ENCODE measurements at places on chromosomes 13 and 19.

GRCh38 chr19:19470579-19470978, 44.8 kb downstream of the TSSK6 start:
- no peak for DNase-seq

GRCh38 chr19:33727331-33727998, 69.2 kb upstream of the KCTD15 start:
- no peak for DNase-seq

DNA sequence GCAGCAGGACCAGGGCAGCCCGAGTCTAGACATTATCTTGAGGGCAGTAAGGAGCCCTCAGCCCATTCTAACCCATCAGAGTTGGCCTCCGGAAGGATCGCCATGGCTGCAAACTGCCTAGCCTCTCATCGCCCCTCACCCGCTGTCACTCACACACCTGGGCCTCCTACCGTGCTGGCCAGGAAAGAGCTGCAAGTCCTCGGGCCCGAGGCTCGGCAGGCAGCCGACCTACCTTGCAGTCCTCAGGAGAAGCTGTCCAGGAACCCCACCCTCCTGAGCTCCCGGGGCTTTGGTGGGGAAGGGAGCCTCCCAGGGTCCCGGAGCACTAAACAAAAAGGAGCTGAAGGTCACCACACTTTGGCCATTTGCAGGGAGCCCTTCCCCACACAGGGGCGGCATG, 46.8 kb downstream of the CCNE1 start:
- no peak for DNase-seq

DNA sequence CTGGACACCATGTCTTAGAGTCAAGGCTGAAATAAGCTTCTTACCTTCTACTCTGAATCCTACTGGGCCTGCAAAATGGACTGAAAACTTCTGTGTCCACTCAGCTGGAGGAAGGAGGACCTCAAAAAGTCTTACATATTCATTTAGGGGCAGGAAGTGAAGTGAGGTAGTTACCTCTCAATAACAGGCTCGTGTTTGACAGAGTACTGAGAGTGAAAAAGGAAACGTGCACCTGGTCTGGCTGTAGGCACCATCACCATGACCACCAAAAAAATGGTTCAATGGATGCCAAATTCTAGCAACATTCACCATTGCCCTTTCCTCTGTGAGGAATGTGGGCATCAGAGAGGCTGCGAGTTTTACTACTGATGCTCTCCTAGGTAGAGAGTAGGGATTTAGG, 176.2 kb downstream of the RFC3 start:
- no peak for DNase-seq

- DNase-seq = no peak
Observed at GRCh38 chr19:19165396-19165795, 4.7 kb downstream of the MEF2B start.

DNA sequence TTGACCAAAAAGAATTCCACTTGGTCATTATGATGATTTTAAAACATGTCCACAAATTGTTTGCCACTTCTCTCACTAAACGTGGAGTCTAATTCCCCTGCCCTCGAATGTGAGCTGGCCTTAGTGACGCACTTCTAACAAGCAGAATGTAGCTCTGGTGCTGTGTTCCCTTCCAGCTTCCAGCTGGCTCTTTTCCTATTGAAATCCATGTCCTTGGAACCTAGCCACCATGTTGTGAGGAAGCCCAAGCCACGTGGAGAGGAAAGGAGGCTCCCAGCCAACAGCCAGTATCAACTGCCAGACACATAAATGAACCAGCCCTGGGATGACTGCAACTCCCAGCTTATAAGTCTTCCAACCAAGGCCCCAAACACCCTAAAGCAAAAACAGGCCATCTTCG, 23.6 kb upstream of the CEBPA start:
- peak; percentile 79 for DNase-seq

- no peak for DNase-seq
Observed at GRCh38 chr13:43744261-43745031, 42.3 kb downstream of the ENOX1 start.

All from left hindlimb (tissue), 1 donor.